ENCODE measurements at places on chromosomes 6 and 20.

GRCh38 chr20:43293068-43293786 is 103.5 kb upstream of the PTPRT start:
- no peak for DNase-seq

- no peak for DNase-seq
Measured at GRCh38 chr6:123802351-123802696, 1.3 kb upstream of the NKAIN2 start.

GRCh38 chr6:147905711-147906110 is 397.2 kb downstream of the SAMD5 start:
- peak; percentile 55 for DNase-seq

DNA sequence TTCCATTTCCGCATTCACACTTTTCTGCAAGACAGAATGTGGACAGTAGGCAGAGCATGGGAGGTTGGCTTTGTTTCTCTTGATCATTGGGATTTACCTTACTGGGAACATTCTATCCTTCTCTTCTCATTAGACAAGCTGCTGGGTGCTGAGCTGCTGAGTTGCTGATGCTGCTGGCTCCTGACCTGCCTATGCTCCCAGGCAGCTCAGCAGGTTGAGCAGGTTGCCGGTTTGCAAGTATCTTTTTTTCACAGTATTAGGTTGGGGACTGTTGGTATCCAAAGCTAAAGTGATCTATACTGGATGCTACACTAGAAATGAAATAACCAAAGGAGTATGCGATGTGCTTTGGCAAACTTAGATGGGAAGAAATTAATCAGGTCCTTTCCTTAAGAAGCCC is 23.7 kb upstream of the ADGRF4 start:
- DNase-seq, result no peak

- no peak for DNase-seq
Measured at GRCh38 chr6:84539122-84539856, 225.1 kb downstream of the TBX18 start.

- DNase-seq, result peak; percentile 29
Measured at GRCh38 chr6:54074578-54075195, 36.6 kb upstream of the MLIP start.

GRCh38 chr20:20799716-20800312 is 87.4 kb upstream of the RALGAPA2 start:
- DNase-seq, result no peak

DNA sequence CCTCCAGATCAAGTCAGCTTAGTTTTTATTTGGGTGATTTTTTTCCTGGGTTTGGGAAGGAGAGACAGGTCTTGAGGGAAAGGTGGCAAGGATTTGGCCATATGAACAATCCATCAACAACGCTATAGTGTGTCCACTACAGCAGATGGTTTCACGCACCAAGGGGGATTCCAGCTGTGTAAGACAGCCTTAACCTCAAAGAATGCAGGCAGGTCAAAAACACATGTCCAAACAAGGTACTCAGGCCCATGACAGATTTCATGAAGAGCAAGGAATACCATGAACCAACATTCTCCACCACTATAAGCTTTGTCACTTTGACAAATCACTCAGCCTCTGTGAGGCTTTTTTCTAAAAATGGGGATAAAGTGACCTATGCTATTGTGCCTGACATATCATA is 2.0 kb downstream of the AIF1 start:
- no peak for DNase-seq

GRCh38 chr6:157246048-157246630 is 77.2 kb downstream of the TMEM242 start:
- peak; percentile 79 for DNase-seq

GRCh38 chr6:36629784-36630183 is 35.6 kb downstream of the SRSF3 start:
- no peak for DNase-seq

GRCh38 chr6:139242457-139243240 is 49.1 kb downstream of the TXLNB start:
- DNase-seq, result no peak

- peak; percentile 82 for DNase-seq
Measured at GRCh38 chr20:48064929-48065328, 279.6 kb upstream of the SULF2 start.

GRCh38 chr6:13471184-13471583 is 16.2 kb downstream of the GFOD1 start:
- no peak for DNase-seq

DNA sequence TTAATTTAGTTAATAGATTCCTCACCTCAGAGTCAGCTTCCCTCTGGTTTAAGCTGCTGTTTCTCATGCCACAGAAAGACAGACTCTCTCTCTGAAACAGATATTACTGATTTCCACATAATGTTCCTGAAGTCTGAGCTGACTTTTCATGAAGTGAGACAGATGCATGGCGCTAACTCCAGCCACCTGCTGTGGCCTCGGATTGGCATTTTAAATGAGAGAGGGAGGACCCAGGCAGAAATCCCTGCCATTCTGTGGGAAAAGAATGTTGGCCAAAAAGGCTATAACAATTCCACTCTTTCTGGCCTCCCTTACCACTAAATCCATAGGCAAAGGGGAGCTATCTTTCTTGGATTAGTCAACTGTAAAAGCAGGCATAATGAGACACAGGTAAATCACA is 354.1 kb upstream of the CDH4 start:
- no peak for DNase-seq

DNA sequence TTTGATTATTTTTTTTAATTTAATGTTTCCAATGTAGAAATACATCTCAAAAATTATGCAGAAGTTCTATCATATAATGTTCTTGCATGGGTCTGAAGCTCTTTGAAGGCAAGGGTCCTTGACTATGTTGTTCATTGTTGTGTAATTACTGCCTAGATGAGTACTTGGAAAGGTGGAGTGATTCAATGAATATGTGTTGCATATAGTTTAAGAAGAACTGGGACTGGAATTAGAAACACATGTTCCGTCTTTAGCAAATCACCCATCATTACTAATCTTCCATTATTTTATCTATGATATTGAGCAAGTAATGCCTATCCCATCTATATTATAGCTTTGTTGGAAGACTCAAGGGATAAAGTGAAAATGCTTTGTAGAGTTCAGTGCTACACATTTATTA is 147.3 kb downstream of the LAMA2 start:
- DNase-seq, result peak; percentile 3

GRCh38 chr20:56316051-56316450 is 42.7 kb upstream of the FAM210B start:
- no peak for DNase-seq

DNA sequence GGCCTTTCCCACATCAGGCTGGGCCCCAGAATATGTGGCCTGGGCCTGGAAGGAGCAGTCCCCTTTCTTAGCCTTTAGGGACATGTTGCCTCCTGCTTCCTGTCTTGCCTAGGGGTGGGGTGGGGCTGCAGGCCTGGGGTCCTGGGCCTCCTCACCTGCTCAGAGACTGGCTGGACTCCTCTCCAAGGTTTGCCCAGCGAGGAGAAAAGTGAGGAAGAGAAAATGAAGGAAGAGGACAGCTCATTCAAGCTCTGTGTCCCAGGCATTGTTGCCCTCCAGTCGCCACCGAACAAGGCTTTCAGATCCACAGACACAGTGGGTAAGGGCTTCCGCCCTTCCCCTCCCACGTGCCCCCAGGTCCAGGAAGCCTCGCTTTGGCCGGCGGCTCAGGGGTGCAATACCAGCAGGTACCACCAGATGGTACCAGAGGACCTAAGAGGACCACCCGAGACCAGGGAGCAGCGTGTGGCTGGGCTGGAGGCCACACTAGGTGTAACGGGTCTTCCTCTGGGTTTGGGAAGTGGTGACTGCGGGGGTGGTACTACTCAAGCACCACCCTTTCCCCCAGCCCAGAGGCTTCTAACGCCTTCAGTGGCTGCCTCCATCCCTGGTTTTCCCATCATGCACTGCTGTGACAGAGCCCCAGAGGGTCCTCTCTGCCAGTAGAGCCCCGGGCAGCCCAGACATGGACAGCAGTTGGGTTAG is 5.5 kb upstream of the BAK1 start:
- DNase-seq, result peak; percentile 64

DNA sequence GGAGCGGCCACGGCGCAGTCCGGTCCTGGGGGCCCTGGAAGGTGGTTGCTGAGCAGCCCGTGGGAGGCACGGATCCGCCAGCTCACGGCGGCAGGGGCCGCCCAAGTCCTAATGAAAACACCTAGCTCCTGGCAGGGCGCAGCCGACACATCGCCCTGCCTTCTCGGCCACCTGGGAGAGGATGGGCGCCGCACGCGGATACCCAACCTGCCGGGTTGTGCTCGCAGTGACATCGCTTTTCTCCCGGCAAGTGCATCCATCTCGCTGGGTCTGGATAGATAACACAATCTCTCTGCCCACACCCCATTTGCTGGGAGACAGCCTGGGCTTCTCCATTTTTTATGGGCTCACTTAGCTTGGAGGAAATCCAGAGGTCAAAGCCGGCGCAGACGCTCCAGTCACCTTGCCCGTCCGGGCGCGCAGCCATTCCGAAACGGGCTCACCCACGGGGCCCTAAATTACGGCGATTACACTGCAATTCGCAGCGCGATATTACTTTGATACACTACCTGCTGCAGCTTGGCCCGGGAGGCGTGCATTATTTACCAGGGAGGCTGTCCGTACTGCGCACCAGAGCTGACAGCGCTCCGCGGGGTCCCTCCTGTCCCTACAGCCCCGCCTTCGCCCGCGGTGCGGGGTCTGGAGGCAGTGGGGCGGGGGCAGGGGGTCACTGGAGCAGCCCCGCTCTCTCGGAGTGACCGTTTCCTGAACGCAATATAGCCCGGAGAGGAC is 36.2 kb upstream of the CCDC167 start:
- no peak for DNase-seq

- no peak for DNase-seq
Measured at GRCh38 chr6:138571585-138572166, 72.4 kb upstream of the NHSL1 start.

GRCh38 chr6:15449011-15449410 is 203.1 kb downstream of the JARID2 start:
- DNase-seq, result no peak

- DNase-seq, result peak; percentile 83
Measured at GRCh38 chr20:5658912-5659345, 91.3 kb upstream of the SHLD1 start.

DNA sequence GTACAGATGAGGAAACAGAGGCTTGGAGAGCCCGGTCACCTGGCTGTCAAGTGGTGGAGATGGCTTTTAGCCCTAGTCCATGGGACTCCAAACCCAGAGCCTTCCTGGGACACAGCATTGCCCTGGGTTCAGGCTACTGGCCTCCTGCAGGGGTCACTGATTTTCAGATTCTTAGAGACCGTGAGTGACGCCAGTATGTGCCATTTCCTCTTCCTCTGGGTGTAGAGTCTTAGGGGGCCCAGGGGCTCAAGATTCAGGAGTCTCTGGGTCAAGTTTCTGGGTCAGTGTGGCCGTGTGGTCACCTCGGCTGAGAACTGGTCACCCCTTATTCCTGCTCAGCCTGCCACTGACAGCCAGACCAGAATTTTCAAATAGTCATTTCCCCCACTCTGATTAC is 574 bp downstream of the ARHGAP40 start:
- DNase-seq, result no peak

All from fibroblast of skin of right quadriceps (primary cell).